ENCODE measurements at places on chromosomes 5 and 9. TPM values are rescaled to one million over a fixed set of nuclear protein-coding genes. Genes with fewer than 3 reads are reported as not detected.

The ZNF79 gene
- 3.7 TPM for total RNA-seq

The TMEFF1 gene
- total RNA-seq = 1.3 TPM

The CCDC187 gene
- total RNA-seq = not detected

The ANXA2R gene
- total RNA-seq = 1.6 TPM

The PLPPR1 gene
- not detected for total RNA-seq

The LCN1 gene
- not detected for total RNA-seq

The PCDHB9 gene
- not detected for total RNA-seq

The IZUMO3 gene
- not detected for total RNA-seq

The STKLD1 gene
- not detected for total RNA-seq

The ERBIN gene
- 33.9 TPM for total RNA-seq

All from bronchus fibroblast of lung (primary cell).